ENCODE measurements at places on chromosomes 7 and 10.

DNA sequence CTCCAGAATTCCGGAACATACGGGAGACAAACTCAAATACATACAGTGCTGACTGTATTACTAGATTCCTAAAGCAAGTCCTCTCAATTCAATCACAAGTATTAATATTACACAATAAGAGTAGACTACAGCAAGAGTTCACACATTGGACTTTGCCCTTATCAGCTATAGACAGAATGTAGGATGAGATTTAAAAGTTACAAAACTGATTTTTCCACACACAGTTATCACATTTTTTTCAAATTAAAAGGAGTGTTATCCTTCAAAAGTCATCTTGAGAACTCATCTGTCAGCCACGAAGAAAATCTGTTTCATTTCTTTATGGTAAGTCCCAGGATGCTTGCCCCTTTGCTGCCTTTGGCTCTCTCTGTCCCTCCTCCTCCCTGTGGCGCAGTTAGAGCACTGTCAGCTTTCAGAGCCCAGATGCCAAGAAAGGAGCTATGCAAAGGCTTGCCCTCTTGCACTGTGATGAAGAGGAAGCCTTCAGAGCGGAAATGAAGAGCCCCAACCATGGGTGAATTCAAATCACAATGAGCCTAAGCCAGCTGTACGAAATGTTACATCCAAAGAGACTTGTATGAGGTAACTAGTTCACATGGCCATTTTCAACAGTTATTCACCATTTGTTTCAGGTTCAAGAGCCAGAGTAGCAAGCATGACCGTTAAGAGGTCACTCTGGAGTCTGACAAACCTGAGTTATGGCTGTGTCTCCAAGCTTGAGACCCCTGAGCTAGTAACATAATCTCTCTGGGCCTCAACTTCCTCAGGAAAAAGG lies 10.7 kb downstream of the NCOA4 start:
- no peak for DNase-seq

DNA sequence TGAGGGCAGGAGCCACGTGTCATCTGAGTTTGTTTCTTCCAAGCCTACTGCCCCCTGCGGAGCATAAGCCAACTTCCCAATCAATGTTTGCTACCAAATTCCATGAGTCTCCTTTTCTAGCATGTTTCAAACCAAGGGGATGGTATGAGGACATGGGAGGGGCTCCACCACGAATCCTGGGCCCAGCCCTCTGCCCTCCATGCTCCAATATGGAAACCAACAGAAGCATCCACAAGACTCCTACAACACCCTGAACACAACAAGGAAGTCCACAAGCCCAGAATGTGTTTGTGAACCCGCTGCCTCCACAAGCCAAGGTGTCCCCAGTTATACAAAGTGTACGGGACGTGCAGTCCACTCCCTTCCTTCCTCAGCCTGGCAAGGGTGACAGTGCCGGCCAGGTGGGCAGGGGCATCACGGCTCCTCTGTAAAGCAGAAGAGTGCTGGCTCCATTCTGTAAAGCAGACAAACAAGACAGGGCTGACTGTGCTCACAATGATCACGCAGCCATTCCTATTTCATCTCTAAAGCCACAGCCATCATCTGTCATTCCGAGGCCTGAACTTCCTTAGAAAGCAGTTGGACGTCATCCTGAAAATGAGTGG lies 466.1 kb downstream of the PTPRN2 start:
- no peak for DNase-seq

GRCh38 chr7:40640566-40640965 lies 505.8 kb downstream of the SUGCT start:
- no peak for DNase-seq

- peak; percentile 48 for DNase-seq
These were observed 21.4 kb downstream of the DNAJB6 start for GRCh38 chr7:157358041-157358752.

DNA sequence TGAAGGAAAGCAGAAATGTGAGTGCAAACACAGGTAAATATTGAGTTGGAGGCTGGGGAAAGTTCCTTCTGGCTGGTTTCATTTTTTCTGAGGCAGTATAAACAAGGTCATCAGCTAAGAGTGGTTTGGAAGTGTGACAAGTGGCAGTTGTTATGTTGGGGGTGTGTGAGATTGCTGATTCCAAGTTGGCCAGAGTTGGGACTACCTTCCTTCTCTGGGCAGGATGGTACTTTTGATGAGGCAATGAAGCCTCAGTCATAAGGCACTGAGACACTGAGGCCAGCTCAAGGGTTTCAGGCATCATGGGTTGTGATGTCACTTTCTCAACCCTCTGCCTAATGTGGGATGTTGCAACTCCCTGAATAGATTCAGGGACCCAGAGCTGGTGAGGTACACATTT lies 8.2 kb upstream of the PTTG1IP2 start:
- no peak for DNase-seq

GRCh38 chr10:31072451-31072850 lies 40.8 kb upstream of the ZNF438 start:
- DNase-seq = no peak

- DNase-seq = no peak
These were observed 156.0 kb downstream of the ELFN1 start for GRCh38 chr7:1825897-1826741.

DNA sequence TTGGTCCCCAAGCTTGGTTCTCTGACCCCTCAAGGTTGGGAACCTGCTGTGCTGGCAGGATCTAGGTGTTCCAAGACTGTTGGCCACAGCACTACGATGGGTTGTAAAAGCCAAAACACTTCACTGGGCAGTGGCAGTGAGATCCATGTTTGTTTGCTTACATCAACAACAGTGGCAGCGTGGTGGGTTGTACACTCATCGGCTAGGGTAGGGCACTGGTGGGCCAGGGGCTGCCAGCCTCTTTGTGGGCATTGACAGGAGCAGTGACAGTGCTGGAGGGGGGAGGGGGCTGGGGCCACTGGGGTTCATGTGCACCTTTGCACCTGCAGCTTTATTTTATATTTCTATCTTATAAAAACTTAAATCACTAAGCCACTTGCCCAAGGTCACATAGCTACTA lies 126.7 kb upstream of the ZWINT start:
- no peak for DNase-seq

- no peak for DNase-seq
These were observed 452.0 kb downstream of the ARL4A start for GRCh38 chr7:13139436-13139835.

DNA sequence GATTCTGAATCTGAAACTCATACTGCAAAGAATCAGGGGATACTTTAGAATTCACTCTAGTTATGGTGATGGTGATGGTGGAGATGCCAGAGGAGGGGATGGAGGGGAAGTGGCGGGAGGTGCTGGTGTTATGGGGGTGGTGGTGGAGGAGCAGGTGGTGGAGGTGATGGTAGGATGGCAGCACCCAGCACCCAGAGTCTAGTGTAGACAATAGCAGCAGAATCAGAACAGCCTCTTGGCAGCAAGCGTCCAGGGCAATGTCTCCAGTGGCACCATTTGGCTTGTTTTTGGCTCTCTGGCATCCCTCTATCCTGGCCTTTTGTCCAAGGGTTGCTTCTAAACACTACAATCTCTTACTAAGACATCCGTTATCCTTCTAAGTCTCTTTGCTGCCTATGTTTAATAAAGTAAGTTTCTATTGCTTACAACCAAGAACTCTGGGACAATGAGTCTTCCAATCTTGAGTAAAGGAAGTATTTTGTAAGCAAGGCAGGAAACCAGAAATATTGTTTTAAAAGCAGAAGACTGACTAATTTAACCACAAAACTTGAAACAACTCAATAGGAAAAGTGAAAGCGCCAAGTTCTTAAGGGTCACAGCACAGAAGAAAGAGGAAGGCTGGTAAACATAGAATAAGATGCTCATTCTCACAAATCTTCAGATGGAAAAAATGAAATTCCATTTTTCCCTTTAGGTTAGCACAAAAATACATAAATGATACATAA lies 42.4 kb upstream of the GDF10 start:
- DNase-seq = no peak

GRCh38 chr7:95996174-95996573 lies 223.8 kb downstream of the DYNC1I1 start:
- no peak for DNase-seq

GRCh38 chr10:20877554-20877953 lies 19.6 kb downstream of the NEBL start:
- DNase-seq = no peak

GRCh38 chr10:133169173-133169947 lies 9.3 kb downstream of the KNDC1 start:
- no peak for DNase-seq

DNA sequence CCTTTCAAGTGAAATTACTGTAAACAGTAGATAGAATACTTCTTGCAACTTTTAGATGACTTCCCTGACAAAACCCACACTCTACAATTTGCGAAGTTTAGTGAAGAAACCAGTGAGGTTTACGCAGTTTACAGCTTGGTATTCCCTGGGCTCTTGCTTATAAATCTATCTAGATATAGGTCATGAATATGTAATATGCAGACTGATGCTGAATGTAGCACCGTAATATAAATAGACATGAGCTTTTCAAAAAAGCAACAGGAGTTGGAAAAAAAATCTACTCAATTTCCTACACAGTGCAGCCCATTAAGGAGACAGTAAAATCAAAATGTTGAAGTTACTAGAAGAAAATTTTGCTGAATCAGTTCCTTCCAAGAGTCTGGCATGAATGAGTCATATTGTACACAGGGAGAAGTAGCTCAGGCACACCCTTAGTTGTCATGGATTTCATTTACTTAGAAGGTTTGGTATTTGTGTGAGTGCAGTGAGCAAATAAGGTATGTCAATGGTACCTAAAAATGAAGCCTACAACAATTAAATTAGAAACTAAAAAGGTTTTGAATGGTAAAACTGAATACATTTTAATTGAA lies 67.7 kb upstream of the NEUROD6 start:
- no peak for DNase-seq

- DNase-seq = no peak
These were observed 146.8 kb downstream of the PCLO start for GRCh38 chr7:83015916-83016315.

DNA sequence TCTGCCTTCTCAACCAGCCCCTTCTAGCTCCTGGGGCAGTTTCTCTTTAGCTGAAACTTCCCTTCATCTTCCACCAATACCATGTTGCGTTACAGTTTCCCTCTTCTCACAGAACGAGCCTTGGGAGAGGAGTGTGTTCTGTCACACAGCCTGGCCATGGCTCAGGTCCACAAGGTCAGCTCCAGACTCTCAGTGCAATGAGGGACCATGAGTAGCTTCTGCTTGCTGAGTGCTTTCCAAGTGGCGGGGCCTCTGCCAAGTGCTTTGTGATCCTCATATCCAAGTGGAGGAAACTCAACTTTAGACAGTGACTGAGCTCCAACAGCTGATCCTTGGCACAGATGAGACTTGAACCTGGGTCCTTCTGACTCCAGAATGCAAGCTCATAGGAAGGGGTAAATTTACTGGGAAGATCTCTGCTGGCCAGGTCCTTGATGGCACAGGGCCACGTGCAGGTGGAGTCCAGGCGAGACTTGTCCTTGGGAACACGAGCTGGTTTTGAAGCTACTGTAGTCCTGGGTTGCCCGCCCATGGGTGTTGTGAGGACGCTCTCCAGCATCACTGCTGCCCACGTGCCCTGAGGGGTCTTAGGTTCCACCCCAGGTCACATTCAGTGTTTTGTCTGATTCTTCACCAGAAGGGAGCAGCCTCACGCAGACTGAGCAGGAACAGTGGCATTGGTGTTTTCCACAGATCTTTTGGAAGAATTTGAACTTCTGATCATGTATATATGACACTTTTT lies 238.0 kb downstream of the EBF3 start:
- DNase-seq = no peak

DNA sequence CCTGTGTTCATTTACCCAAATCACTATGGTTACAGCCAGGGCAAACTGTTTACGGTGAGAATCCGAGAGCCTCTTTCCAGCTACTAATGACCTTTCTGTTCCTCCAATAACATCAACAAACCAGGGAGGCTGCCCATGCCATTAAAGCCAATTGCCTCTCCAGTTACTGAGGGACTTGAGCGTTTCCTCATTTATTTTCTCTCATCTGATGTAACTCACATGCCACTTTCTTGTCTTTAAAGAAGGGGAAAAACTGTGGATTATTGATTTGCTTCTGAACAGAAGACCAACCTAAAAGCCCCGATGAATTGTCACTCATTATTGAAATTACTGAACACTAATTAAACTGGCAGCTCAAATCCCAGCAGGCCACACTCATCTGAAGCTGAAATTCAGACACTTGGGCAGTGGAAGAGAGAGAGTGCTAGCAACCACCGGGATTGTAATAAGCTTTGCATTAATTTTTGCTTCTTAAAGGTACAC lies 595.8 kb upstream of the MKI67 start:
- no peak for DNase-seq

DNA sequence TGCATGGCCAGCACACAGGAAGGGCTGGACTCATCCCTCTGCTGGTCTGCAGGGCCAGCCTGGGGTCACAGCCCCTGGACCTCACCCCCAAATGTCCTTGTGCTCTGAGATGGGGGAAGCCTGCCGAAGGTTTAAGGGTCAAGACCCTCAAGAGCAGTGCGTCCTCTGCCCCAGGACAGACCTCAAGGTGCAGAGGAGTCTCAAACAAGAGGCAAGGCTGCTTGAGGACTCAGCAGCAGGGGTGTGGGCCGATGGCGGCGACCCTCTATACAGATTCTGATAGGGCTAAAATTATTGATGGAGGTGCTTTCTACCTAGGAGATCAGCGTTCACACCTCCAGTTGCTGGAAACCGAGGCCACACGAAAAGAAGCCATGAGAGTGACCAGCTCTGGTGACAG lies 80.7 kb downstream of the ZRANB1 start:
- no peak for DNase-seq

- no peak for DNase-seq
These were observed 103.5 kb downstream of the ADARB2 start for GRCh38 chr10:1633783-1634182.

DNA sequence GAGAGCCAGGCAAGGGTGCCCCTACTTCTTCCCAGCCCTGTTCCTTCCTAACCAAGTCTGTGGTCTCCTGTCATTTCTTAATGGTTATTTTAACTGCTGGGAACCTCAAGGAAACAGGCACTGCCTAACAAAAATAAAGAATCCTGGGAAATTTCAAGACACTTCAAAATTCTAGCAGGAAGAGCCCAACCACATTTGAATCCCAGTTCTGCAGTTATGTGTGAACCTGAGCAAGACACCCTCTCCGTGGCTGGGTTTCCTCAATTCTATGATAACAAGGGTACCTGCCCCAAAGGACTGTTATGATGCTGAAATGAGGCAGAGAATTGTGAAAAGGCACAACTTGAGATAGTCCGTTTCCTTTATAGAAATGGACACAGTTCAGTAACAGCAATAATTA lies 36.2 kb upstream of the DUSP5 start:
- DNase-seq = no peak

DNA sequence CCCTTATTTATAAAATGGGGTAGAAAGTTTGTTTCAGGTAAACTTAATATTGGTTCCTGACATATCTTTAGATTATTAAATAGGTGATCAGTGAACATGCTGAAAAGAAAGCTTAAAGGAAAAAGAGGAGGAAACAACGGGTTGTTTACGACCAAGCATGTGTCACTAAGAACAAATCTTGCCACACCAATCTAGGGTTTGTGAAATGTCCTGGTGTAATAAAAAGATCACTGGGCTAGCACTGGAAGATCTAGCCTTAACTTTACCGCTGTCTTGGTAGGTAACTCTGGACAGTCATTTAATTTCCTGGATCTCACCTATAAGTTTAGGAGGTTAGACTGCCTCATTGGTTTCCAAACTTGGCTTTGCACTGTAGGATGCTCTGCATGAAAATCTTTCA lies 19.0 kb downstream of the VPS26A start:
- no peak for DNase-seq

GRCh38 chr7:304574-305409 lies 14.8 kb downstream of the FOXL3 start:
- DNase-seq = no peak
